D721Med (cell line): ENCODE measurements at places on chromosomes 3 and 15.

DNA sequence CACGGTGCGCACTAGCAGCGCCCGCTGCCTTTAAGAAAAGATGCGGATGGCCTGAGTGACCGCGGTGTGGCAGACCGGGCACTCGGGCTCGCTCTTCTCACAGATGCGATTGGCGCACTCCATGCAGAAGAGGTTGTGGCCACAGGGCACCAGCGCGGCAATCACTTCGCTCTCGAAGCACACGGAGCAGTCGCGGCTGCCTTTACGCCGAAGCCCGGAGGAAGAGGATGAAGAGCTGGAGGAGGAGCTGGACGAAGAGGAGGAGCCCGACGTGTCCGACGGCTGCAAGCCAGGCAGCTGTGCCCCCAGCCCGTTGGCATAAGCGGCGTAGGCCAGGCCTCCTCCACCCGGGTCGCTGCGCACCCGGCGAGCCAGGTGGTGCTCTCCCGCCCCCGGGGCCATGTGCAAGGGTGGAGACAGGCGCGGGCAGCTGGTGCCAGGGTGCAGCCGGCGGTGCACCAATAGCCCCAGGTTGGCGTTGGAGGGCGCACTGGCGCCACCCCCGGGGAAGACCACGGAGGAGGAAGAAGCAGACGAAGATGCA, 2.6 kb downstream of the MEX3B start:
- no peak for DNase-seq

GRCh38 chr3:52194485-52195290, 3.3 kb upstream of the ALAS1 start:
- DNase-seq = no peak

DNA sequence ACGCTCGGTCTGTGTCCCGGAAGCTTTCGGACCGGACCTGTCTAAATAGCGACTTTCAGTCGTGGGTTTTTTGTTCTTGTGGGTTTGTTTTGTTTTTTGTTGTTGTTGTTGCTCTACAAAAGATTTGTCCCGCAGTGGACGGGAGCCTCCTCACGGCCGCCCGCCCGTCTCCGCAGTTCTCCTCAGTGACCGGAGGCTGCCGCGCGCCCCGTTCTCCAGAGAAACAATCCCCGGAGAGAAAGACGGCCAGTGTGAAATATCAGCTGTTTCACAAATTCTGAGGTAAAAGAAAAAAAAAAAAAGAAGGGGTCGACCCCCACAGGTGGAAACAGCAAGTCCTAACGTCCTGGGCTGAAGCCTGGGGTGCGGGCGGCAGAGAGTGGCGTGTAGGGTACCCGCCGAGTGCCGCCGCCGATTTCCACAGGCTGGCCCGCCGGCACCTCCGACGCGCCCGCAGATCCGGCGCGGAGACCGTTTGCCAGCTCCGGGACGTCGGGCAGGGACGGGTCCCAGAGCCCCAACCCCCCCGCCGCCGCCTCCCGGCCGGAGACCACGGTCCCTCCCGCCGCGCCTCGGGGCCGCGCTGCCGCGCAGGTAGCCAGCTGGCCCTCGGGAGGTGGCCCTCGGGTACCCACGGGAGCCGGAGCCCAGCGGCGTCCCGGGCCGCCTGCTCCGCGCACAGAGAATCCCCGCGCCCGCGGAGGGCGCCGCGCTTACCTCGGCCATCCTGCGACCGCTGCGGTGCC, 478 bp downstream of the BNC1 start:
- DNase-seq = no peak

DNA sequence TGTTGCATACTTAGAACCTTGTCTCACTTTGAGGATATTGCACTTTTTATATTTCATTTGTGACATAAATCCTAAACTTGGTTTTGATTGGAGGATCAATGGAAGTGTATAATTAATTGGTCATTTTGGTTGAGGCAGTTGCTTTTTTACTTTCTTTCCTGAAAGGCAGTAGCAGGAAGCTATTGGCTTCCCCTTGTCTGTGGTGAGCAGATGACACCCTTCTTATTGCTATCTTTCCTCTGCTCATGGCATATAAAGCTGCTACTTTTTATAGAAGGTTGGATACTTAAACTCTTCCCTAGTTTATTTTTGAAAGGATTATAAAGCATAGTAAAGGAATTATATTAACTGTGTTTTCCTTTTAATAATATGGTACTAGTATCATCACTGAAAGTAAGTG, 28.6 kb downstream of the FAM98B start:
- DNase-seq = no peak

- DNase-seq = no peak
Observed at GRCh38 chr3:35800960-35801459, 161.7 kb downstream of the ARPP21 start.

DNA sequence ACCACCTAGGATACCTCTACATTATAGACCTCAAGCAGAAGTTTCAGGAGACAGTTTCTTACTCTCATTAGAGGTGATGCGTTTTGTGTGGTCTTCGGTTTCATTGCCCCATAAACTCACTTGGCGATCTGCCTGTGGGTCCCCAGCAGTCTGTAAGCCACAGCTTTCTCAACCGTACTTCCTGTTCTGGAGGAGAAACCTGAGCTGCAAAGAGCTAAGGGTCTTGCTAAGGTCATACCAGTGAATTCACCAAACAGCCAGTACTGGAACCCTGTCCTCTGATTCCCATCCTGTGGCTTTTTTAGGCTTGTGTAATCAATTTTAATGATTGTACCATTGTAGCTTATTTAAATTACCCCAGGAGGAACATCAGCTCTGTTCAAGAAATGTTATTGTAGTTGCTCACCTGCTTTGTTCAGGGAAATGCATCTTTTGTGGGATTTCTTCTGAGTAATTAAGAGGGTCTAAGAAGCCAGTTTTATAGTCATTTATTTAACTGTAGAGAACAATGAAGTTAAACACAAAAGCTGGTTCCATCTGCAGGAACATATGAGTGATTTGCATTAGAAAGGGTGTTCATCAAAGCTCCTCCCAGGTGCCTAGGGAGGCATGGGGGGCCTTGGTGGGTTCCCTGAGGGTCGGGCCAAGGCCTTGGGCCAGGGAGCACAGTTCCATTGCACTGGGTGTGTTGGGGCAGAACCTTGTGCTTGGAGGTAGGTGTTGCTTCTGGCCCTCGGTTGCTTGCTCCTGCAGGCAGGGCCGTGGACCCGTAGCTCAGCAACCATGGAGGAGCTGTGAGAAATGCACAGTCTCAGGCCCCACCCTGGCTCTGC, 69.6 kb downstream of the APBA2 start:
- DNase-seq = no peak

DNA sequence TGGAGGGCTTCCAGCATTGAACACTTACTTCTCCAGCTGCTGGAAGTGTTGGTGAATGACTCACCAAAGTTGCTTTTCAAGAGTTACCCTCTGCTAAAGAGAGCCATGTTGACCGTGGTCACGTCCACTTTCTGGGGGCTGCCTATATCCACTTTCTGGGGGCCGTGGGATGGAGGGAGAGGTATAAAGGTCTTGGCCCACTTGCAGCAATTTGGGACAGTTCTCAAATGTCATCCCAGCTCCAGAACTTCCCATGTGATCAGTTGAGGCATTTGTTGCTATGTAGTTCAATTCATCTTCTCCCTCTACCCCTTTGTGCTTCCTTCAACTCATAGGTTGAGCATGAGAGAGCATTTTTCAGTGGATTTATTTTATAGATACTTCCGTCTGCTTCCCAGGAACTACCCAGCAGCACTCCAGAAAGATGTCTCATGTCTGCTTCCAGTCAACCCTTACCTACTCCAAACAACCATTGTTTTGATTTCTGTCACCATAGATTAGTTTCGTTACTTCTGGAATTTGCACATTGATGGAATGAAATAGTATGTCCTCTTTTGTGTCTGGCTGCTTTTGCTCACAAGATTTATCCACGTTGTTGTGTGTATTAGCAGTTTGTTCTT, 130.6 kb downstream of the TCF12 start:
- DNase-seq = no peak

- no peak for DNase-seq
Observed at GRCh38 chr3:8182904-8183303, 318.7 kb upstream of the LMCD1 start.

DNA sequence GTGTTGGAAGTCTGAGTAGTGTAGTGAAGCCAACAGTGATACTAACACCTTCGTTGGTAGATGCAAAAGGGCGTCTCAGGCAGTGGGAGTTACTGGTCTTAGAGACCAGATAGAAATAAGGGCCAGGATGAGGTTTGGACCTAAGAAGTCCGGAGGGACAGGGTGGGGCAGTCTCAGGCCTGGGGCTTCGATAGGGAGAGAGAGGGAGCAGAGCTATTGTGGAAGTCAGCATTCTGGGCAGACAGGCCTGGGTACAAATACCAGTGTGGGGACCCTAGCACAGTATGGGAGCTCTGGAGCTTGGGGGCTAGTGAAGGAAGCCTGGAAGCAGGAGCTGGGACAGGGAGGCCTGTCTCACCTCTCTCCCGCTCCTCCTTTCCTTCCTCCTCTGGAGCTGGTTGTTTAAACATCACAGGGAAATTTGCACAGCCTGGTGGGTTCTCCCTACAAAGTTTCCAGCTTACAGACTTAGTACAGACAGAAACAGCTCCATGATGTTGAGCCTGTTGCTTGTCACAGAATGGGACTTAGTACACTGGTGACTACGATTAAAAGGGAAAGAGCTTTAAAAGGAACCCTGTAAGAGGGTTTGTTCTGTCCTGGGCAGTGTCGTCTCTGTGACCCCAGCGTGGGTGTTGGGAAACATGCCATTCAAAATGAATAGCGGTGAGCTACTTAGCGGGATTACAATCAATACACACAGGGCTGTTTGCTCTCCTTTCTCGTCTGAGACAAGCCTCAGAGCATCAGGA, 76.4 kb upstream of the TNFAIP8L3 start:
- no peak for DNase-seq

DNA sequence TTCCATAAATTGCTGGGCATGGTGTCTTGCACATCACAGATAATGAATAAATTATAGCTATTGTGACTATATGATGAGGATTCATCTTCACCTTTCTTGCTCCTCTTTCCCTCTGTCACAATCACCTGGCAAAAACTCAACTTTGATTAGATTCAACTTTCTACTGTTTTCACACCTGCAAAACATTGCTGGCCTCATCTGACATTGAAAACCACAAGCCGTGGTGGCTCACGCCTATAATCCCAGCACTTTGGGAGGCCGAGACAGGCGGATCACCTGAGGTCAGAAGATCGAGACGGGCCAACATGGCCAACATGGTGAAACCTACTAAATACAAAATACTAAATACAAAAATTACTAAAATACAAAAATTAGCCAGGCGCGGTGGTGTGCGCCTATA, 12.7 kb upstream of the PEX5L start:
- no peak for DNase-seq

GRCh38 chr3:40387001-40387894, at the start of gene ENTPD3:
Gene ENTPD3 (plus strand): TSS chr3:40387184. CDS start chr3:40388058, 874 bp downstream.
- DNase-seq = no peak

DNA sequence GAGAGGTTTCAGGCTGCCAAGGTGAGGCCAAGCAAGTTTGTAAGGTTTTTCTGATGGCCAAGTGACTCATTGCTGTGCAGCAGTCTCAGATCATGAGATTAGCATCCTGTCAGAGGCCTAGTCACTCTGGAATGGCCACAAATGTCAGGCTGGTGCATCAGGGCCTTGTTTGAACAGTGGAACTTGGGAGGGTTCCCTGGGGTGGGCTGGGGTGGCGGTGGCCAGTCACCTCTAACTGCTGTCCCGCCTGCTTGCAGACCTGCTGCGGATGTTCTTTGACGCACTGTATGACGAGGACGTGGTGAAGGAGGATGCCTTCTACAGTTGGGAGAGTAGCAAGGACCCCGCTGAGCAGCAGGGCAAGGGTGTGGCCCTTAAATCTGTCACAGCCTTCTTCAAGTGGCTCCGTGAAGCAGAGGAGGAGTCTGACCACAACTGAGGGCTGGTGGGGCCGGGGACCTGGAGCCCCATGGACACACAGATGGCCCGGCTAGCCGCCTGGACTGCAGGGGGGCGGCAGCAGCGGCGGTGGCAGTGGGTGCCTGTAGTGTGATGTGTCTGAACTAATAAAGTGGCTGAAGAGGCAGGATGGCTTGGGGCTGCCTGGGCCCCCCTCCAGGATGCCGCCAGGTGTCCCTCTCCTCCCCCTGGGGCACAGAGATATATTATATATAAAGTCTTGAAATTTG, 2.8 kb upstream of the FAM131A start:
- no peak for DNase-seq

DNA sequence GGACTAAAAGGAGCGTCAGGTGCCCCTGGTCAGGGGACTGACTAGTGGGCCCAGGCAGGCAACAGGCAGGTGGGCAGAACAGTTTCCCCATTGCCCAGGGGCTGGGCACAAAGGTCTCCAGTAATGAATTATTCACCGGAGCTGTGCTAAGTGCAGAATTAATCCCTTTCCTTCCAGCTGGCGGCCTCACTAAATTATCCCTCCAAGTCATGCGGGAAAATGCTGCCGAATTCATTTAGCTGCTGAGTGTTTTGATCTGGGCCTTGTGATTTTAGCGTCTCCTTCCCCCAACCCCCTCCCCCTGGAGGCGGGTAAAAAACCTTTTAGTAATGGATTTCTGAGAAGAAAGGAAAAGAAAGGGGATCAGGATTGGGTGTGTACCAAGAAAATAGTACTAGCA, 47.2 kb downstream of the CCDC33 start:
- DNase-seq = peak; percentile 72

GRCh38 chr3:80050826-80051601, 283.2 kb upstream of the ROBO1 start:
- no peak for DNase-seq

DNA sequence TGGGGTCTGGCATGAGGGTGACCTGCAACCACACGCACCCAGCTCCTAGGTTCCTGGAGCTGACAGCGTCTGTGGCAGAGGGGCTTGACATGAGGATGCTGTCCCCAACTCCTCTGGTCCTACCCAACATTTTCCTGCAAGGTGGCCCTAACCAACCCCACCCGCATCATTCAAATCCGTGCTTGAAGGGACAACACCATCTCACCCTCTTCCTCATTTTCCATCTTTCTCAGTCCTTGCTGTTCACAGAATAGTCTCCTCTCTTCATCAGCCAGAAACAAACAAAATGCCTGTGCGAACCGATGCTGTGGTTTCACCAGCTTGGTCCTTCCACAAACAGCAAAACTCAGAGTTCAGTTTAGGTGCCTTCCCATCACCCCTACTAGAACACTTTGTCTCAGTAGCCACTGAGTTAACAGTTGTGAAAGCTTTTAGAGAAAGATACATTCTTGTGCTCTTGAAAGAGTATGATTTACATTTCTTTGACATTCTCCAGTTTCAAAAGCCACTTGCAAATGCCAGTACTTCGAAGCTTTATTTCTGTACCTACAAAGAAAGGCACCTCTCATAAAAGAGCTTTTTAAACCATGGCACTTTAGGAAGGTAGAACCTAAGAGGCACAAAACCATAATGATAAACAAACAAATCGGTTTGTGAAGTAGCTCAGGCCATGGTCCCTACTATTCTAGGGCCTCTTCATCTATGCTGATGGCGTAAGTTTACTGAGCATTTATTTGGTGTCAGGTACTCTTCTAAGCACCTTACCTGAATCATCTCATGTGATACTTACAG, 360.1 kb downstream of the SHQ1 start:
- no peak for DNase-seq

GRCh38 chr3:77620009-77620408, 580.1 kb downstream of the ROBO2 start:
- no peak for DNase-seq

DNA sequence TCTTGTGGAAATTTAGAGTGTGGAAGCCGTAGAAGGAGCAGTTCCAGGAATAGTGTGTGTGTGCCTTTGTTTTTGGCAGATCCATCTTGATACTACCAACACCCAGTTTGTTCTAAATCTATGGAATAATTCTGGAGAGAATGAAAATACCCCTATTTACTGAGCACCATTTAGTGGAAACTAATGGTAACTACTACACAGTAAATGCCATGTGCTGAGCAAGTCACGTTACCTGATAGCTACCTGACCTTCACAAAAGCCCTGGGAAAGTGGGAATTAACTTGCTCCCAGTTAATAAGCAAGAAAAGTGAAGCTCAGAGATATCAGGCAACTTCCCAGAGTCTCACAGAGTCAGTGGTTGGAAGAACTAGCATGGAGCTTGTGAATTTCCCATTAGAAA, 137.7 kb downstream of the ARPP21 start:
- DNase-seq = no peak
